Glutamatergic neuron (in vitro differentiated cells): ENCODE measurements at places on chromosomes 3 and 15.

GRCh38 chr3:67509471-67510075 is 144.8 kb downstream of the SUCLG2 start:
- no peak for DNase-seq

DNA sequence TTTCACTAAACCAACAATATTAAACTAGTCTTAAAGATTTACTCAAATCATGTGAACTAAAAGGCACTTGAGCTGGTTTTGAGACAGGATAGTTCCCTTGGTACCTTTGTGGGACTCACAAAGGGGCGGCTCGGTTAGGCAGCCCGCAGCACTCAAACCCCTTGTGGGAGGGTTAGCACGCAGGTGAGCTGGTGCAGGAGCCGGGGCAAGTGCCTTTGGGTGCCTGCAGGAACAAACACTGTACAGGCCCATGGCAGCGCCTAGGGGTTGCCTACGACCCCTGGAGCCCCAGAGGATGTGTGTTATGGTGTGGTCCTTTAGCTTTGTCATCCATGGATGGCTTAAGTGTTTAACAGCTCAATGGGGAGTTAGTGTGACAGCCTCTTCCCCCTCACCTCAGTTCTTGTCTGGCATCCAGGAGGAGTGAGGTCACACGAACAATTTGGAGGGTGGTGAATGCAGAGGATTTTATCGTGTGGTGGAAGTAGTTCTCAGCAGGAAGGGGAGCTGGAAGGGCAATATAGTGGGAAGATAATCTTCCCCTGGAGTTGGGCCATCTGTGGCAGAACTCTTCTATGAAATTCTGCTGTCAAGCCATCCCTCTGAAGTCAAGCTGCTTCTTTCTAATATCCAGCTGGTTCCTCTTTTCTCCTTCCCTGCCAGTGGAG is 470.9 kb downstream of the RBMS3 start:
- no peak for DNase-seq

DNA sequence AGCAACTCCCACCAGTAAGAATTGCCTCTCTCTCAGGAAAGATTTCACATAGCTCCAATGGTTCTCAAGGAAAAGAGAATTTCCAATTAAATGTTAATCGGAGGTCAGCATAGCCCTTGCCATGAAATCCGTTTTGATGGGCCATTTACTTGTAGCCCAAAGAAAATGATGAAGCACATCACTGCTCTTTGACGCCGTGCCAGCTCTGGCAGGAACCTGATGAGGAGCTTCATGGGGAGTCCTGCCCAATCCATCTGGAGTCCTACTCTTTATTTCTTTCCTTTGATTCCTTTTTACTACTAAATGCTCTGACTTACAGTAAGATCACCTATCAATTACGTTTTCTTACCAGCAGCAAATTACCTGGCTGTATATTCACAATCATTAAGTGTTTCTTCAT is 84.7 kb downstream of the FGF12 start:
- no peak for DNase-seq

DNA sequence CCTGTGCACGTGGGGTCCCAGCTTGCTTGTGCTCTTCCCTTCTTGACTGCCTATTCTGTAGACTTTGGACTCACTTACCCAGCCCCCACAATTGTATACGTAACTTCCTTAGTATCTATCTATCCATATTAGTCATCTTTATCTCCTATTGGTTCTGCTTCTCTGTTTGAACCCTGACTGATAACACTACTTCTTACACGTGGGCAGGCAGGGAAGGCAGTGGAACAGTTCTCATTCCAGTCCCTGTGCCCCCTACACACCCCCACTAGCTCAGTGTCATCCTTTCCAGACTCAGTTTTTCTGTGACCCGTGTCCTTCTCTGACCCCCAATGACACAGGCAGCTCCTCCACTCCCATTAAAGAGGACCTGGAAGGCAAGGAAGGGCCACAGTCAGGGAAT is 74.2 kb upstream of the FBN1 start:
- DNase-seq: no peak

- no peak for DNase-seq
Observed at GRCh38 chr3:122353215-122353614, 28.2 kb downstream of the CSTA start.

- DNase-seq: no peak
Observed at GRCh38 chr3:144128108-144128892, 156.7 kb downstream of the DIPK2A start.

- no peak for DNase-seq
Observed at GRCh38 chr3:168693870-168694269, 598.1 kb upstream of the GOLIM4 start.

DNA sequence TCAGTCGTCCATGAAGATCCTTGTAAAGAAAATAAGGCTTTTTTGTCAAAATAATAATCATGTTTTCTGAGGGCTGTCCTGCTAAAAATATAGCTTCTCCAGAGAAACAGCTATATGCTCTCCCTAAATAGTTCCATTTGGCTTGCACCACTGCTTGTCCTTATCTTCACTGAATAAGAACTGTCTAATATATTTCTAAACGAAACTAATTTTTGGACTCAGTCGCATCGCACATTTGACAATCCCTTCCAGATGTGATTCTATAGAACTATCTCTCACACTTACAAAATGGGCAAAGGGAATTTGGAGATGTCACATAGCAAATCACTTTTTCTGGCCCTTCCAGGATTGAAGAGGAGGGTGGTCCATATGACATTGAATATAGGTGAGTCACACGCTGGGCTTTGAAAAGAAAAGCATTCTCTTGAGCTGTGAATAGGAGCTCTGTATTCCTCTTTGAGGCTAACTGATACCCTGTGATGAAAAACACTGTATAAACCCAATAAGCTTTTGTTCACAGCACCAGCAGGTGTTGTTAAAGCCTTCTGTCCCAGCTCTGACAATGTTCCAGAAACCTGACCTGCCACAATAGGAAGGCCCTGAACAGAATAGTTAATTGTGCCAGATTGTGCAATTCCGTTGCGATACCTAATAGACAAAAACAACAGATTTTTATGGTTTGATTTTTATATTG is 1144.2 kb downstream of the ROBO2 start:
- DNase-seq: no peak

DNA sequence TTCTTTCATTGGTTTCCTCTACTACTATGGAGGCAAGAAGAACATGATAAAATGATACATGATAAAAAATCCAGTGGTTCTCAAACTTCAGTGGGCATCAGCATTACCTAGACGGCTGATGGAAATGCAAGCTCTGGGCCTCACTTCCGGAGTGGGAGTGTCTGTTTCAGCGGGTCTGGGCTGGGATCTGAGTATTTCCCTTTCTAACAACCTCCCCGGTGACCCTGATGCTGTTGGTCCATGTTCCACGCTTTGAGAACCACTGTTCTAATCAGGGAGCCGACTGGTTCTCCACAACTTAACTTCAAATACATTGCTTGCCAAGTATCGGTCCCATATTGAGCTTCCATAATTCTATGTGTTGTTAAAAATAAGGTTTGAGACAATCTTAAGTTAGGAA is 712.3 kb upstream of the LMCD1 start:
- no peak for DNase-seq

GRCh38 chr3:188497021-188497420 is 343.1 kb downstream of the LPP start:
- DNase-seq: no peak

- DNase-seq: no peak
Observed at GRCh38 chr3:63727233-63727632, 74.8 kb downstream of the SNTN start.

DNA sequence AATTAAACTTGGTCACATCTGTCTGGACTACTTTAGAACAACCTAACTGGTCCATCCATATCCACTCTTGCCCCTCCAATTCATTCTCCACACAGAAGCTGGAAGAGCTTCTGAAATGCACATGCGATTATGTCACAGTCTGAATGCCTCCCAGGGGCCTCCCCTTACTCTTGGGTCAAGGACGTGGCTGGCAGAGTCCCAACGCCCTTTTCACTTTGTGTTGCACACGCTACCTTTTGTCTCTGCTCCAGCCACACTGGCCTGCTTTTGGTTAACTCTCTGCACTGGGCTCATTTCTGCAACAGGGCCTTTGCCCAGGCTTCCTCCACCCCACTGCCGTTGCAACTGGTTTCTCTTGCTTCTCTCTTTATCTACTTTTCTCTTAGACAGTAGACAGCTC is 245.2 kb downstream of the IL20RB start:
- DNase-seq: no peak

DNA sequence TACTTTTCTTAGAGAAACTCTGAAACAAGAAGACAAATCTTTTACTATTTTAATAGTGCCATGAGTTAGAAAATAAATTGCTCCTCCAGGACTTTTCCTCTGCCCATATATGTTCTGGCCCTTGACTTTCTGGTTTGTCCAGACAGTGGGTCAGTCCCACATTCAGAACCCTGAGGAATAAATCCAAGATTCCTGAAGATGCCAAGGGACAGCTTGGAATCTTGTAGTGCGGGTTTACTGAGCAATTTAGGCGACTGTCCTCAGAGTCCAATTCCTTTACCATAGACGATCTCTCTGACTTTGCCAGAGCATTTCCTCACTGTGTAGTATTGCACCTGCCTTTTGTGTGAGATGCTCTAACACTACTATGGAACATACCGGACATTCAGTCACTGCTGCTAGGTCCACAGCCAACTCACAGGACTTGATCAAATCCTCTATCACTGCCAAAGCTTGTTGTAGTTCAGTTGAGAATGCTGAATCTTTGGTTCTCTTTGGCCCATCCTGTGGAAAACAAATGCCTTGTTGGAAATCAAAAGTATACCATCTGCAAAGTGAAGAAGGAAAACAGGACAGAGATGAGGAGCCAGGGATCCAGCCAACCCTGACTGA is 37.4 kb upstream of the B3GNT5 start:
- DNase-seq: no peak

DNA sequence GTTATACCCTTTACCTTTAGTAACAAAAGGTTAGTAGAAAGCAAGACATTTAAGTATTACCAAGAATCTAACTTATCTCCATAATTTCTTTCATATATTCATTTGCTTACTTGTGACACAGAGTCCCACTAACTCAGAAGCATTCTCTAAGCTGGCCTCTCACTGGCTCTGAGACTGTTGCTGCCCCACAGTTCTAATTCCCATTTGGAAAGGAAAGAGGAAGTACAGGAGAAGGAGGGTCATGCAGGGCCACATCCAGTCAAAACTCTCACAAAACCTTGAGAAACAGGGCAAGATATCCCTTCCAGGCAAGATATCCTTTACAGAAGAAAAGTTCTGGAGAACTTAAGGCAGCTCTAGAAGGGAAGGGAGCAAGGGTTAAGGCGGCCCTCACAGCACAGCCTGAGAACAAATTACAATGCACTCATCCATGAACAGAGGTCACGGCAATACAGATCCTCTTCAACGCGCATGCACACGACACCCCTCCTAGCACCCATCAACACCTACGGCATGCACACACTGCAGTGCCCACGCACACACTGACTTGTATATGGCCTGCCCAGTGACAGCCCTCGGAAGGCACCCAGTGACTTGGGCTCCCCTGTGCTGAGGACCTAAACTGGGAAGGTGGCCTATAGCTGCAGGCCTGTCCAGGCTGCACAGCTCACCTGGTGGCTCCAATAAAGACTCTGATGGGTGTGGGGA is 13.0 kb upstream of the MYO5C start:
- no peak for DNase-seq

GRCh38 chr3:59754456-59755129 is 704.8 kb upstream of the CFAP20DC start:
- no peak for DNase-seq

GRCh38 chr3:100097919-100098783 is 16.1 kb downstream of the FILIP1L start:
- no peak for DNase-seq

DNA sequence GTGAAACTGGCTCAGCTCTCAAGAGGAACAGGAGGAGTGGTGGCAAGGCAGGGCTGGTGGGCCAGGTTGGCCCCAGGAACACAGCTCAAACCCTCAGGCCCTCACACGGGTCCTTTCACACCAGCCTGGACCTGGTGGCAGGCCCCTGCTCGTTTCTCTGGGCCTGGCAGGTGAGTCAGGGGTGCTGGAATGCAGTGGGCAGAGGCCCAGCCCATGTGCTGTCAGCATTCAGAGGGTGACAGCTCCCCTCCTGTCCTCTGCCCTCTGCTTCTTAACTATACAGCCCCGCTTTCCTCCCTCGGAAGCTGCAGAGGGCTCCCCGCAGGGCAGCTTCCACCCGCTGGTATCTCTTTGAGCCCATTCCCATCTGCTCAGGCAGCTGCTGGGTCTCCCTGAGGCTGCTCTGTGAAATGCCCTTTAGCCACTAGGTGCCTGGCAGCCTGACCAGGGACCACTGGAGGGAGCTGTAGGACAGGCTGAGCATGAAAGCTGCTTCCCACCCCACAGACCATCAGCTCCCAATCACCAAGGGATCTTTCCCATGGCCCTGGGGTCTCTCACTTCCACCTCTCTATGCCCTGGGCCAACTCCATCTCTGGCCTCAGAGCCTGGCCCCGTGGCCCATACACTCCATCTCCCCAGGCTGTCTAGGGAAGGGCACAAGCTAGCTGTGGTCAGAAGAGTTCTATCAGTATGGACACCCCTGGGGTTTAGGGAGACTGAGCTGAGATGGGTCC is 24.8 kb downstream of the SHF start:
- DNase-seq: peak; percentile 90

GRCh38 chr3:146160321-146160963 is 542 bp downstream of the PLOD2 start:
- DNase-seq: peak; percentile 47

- DNase-seq: no peak
Observed at GRCh38 chr3:133262333-133262732, 137.5 kb upstream of the BFSP2 start.

DNA sequence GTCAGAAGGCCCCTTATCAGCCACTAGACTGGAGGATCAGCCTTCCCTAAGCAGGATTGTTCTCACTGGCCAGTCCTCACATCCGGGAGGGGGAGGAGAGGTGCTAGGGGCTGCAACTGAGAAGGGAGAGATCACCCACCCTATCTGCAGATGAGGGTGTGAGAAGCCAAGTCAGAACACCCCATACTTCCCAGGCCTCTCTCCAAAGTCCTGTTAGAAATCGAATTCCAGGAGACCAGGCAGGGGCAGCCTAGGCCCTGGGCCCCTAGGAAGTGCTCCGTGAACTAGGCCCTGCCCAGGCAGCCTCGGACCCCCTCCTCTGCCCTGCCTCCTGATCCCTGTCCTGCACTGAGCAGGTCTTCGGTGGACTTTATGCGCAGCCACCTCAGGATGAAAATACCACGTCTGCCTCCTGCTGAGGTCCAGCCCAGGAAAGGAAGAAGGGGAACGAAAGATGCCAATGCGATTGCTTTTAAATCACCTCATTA is 933 bp downstream of the DZIP1L start:
- DNase-seq: no peak

DNA sequence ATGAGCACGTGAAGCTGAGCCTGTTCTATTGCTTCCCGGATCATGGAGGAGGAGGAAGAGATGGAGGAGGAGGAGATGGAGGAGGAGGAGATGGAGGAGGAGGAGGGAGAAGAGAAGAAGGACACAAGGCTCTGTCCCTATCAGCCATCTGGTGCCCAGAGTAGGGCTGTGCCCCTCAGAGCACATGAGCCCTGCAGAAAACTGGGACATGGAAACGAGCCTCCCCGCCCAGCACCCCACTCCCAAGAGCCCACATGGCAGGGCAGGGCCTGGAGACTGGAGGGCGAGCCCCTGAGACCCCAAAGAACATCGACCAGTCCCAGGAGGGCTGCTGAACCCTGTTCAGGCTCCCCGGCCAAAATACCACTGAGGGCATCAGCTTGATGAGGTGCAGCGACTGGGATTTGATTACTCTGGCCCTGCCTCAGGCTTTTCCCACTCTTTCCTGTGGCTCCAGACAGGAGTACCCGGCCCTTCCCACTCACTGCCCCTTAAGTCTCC is 285.6 kb downstream of the UACA start:
- DNase-seq: no peak
